ENCODE measurements at places on chromosomes 7 and 10.
A peak's percentile ranks its signal among the peaks of the same experiment; 100 is the strongest.

- no peak for DNase-seq
Observed at GRCh38 chr10:129402459-129402858, 64.6 kb upstream of the MGMT start.

- no peak for DNase-seq
Observed at GRCh38 chr7:41688906-41689305, 14.0 kb downstream of the INHBA start.

GRCh38 chr10:80421050-80421706 is 12.8 kb downstream of the PRXL2A start:
- no peak for DNase-seq

GRCh38 chr7:138460176-138460648 is at the start of gene TRIM24:
TSS of gene TRIM24 (plus strand) at chr7:138460259. CDS start at chr7:138460549, 290 bp downstream.
- DNase-seq: peak; percentile 90

DNA sequence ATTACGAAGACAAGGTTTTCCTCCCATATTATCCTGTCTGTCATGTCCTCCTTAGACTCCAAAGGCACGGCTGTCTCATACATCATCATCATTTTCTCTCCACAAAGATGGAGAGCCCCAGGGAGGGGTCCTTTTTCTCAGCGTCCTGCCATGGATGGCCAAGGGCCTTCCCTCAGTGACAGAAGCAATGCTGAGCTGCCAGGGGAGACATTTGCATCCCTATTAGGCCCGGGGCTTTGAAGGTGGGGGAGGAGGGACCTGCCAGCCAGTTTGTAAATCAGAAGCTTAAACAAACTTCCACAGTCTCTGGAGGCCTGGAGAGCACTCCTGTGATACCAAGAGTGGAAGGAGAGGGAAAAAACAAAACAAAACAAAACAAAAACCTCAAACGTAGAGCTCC is 112.4 kb upstream of the ADO start:
- no peak for DNase-seq

DNA sequence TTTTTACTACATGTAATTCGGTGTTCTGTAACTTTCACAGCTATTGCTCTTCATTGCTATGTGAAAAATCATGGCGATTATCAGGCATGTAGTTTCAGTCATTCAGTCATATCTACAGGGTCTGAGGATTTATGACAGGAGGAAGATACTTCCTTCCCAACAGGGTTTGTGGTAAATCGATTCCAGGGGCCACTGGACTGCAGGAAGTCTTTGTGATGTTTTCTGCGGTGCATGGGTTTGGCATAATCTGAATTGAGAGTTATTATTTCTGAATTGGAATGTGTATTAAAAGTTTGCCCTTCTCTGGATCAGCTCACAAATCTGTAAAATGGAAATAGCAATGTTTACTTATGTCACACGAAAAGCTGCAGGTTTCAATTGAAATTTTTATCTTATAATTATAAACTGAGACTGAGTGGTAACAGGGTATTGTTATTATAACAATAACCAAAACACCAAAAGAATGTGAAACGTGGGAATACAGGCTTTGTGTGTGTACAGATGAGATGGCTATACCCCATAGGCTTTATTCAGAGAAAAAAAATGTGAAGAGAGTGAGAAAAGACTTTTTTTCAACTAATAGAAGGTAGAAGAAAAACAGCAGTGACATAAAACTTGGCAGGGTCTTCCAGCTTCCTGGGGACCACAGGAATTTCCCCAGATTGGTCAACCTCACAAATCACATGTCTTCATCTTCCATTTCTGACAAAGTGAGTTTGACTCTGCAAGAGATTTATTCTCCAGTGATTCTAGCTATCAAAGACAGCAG is 307.7 kb upstream of the NFE2L3 start:
- DNase-seq: no peak

- DNase-seq: no peak
Observed at GRCh38 chr7:14480281-14480680, 422.3 kb downstream of the DGKB start.

- DNase-seq: no peak
Observed at GRCh38 chr7:92044148-92044547, 90.1 kb downstream of the CYP51A1 start.

DNA sequence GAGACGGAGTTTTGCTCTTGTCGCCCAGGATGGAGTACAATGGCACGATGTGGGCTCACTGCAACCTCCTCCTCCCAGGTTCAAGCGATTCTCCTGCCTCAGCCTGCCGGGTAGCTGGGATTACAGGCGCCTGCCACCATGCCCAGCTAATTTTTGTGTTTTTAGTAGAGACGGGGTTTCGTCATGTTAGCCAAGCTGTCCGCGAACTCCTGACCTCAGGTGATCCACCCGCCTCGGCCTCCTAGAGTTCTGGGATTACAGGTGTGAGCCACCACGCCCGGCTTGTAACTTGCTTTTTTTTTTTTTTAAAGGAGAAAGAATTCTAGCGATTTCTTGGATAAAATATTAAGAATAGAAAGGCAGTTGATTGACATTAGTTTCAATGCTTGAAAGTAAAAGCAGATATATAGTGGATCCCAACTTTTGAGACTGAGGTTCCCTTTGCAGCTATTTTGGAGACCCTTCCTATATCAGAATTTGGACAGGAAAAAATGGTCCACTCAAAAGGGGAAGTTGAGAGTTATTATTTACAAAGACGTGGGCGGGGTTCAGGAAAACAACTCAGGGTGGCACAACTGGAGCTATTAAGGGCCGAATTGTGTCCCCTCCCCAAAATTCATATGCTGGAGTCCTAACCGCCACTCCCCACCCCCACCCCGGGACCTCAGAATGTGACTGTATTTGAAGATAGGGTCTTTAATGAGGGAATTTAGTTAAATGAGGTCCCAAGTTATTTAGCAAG is 1.3 kb upstream of the ERCC6 start:
- no peak for DNase-seq

DNA sequence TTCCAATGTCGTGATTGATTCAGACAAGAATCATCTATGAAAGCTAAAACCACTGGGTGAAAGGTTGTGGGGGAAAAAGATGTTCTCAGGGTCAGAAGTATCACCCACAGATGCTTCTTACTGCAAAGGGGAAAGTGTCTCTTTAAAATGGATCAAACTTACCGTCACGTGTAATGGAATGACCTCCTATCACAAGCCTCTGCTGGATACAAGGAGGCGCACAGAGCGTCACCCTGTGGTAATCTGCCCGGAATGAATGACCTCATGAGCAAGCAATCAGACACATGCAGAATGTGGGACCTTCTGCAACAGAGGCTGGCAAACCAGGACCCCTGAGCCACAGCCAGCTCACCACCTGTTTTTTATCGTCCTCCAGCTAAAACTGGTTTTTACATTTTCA is 33.0 kb downstream of the WIPF3 start:
- DNase-seq: no peak

DNA sequence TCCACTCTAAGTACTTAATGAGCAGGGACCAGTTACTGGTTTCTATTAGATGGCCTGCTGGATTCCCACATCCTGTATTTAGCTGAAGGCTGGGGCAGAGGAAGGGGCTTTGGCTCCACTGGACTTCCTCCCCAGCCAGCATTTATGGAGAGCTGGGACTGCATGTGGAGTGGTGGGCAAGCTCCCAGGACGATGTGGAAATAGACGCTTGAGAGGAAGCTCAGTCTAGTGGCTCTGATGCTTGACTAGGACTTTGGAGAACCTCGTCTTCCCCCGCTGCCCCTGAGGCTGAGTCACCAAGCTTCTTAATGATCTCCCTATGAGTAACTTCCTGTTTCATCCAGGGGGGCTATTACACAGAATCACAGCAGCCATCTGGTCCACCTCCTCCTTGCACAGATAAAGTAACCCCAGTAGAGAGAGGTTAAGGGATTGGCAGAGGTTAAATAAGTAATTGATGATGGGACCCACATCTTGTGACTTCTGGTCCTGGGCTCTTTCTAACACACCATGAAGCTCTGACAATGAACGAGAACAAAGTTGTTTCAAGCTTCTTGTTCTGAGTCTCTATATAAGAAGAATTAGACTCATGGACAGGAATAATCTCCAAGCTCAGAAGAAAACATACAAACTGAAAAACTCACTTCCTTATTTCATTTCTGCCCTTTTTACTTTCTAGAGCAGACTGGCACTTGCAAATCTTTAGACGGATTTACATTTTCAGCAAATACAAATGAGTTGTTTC is 126.2 kb downstream of the PRPF18 start:
- peak; percentile 25 for DNase-seq

- no peak for DNase-seq
Observed at GRCh38 chr7:13092708-13093005, 405.2 kb downstream of the ARL4A start.

GRCh38 chr7:94923412-94923811 is 16.0 kb downstream of the PPP1R9A start:
- DNase-seq: no peak

- no peak for DNase-seq
Observed at GRCh38 chr10:114289096-114289436, 50.0 kb downstream of the VWA2 start.

GRCh38 chr10:77836299-77836820 is 90.2 kb downstream of the DLG5 start:
- DNase-seq: no peak

DNA sequence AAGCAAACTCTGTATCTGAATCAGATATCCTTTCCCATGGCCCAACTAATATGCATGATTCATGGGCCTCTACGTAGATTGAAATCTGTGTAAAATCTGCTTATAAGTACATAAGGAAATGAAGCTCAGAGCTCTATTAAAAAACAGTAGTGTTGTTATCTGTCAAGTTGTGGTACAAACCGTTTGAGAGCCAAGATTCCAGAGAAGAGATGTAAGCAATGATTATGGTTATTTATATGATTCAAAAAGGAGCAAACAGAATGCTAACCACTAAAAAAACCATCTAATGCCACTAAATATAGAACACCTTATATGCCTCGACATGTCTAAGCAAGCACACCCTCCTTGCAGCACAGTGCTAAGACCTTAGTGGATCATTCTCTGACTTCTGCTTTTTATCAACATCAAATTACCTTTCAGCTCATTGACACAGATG is 26.6 kb downstream of the RPP38 start:
- no peak for DNase-seq

DNA sequence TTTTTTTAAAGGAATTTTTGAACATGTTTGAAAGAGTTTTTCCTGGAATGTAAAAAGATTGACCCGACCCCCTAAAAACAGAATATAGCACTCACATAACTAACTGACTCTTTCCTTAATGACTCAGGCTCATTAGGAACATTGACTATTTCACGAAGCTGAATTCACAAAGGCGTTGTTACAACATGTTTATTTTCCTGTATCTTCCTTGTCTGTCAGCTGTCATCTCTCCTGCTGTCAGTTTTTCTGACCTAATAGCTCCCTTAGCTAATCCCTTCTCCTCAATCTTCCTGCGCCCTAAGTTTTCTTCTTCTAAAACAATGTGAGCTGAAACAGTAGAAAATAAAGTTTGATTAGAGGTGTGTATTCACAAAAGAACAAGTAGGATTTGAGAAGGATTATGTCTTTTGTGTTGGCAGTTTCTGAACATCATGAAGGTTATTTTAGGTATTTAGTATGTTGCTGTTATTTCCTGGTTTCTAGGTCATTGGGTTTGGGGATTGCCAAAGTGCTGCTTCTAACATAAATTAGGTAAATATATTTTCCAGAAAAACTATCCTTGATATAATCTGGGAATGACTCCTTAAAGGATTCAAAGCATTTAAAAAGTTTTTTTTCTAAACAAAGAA is 4.6 kb upstream of the MDFIC start:
- DNase-seq: no peak

GRCh38 chr7:158828133-158829020 is 932 bp downstream of the ESYT2 start:
- no peak for DNase-seq

DNA sequence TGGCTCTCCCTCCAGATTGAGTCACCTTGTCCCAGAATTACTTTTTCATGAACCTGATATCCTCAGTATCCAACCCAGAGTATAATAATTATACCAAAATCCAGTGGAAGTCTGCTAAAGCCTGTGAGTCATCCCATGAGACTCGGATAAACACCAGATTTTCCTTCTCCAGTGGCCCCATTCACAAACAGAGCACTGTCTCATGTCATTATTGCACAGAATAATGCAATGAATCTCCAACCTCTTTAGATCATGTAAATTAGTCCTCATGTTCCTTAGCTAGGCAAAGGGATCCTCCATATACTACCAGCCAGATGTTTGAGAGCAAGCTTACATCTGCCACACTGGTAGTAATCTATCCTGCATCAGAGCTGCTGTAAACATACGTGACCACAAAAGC is 89.0 kb downstream of the AMPH start:
- DNase-seq: no peak

DNA sequence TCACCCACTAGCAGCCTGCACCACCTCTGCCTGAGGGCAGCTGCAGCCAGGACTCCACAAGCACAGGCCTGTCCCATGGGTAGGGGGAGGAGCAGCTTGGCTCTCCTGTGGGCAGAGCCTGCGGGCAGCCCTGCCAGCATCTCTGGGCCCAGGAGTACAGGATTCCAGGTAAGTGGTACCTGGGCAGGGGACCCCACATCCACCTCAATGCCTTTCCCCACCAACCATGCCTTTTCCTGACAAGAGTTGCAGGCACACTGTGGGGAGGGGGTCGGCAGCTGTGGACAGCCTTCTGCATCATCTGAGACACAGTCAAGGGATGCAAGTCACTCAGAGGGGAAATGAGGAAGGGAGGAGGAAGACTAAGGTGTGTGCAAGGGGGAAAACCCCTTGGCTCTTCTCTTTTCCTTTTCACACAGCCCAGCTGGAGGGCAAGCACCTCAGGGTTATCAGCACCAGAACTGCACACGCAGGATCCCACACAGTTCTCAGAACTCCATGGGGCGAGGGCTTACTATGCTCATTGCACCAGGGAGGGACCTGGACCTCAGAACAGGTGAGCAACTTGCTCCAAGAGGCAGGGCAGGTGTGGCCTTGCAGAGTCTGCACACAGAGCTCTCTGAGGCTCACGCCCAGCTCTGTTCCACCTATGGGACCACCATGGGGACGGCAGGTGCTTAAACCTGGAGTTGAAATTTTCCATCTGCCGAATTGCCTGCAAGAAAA is 16.5 kb upstream of the ANTXRL start:
- no peak for DNase-seq

DNA sequence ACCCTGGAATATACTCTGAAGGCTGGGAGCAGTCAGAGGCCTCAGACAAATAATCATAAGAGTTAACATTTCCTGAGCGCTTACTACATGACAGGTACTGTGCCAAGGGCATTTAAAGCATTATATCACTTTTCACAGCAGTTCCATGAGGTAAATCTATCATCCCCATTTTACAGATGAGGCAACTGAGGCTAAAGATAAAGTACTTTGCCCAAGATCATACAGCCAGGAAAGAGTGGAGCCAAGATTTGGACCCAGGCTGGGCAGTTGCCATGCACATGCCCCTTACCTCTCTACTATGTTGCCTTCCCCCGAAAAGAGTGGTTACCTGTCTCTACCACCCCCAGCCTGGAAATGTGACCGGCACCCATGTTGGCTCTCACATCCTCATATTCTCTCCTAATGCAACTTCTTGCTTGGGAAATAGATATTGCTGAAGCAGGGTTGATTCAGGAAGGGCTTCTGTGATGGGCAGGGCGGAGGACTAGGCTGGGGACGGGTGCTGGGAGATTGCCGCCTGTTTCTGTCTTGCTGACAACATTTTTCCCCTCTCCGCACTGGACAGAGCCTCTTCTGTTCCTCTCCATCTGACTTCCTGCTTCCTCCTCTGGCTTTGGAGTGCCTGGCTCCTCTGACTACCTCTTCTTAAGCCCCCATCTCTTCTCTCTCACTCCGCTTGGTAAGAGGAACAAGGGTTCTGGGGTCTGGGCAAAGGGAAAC is 13.8 kb downstream of the SMO start:
- DNase-seq: no peak
